ENCODE measurements at places on chromosomes 1 and 21.

DNA sequence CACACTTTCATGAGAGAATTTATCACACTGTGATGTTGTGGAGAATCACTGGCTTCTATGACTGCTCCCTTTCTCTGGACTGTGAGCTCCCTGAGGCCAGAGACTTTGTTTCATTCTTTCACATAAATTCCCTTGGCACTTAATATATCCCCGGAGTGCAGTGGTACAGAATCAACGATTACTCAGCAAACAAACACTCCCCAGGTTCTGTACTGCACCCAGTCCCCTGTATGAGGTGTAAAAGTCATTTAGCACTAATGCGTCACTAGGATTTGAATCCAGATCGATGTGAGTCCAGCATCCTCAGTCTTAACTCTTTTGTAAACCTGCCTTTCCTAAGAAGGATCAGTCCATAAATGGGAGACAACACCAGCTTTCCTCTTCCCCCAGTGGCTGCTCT, 6.8 kb upstream of the UTP25 start:
- no peak for DNase-seq

DNA sequence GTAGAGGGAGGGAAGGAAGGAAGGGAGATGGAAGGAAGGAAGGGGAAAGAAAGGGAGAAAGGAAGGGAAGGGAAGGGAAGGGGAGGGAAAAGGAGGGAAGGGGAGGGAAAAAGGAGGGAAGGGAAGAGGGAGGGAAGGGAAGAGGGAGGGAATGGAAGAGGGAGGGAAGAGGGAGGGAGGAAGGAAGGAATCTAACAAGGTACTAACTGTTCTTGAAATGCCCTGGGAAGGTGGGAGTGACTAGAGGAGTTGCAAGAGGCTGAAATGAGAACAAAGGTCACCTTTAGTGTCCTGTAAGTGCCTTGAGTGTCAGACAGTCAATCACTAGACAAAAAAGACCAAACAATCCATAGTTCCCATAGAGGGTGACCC, 2.3 kb upstream of the ATP2B4 start:
- DNase-seq: no peak

- DNase-seq: no peak
Observed at GRCh38 chr21:41011951-41012366, 156.0 kb upstream of the BACE2 start.

GRCh38 chr1:102120910-102121309, 124.2 kb upstream of the OLFM3 start:
- DNase-seq: no peak

DNA sequence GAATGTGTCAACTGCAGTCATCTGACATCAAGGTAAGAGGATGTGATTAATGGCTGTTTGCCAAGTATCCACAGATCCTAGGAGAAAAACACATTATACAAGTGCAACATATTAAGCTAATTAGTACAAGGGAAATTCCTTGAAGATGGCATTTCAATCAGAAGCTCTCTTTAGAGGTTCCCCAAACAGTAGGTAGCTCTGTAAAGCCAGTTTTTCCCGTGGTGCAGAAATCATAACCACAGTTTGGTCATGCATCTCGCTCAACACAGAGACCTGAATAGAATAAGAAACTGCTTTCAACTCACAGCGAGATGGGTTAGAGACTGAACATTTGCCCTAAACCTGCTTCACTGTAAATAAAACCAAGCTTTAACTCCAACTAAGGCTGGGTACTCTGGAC, 230.5 kb upstream of the CAMK1G start:
- DNase-seq: no peak

All from GM03348 (cell line).